Amygdala (tissue), 56 donors: ENCODE measurements at places on chromosomes 13 and 19.
A peak's percentile ranks its signal among the peaks of the same experiment; 100 is the strongest.

- no peak for DNase-seq
Measured at GRCh38 chr13:78121459-78122348, 203.1 kb upstream of the EDNRB start.

- peak; percentile 96 for DNase-seq
Measured at GRCh38 chr19:45691516-45692186, at the start of gene SNRPD2. TSS of gene SNRPD2 (minus strand) at chr19:45691953. CDS start at chr19:45691888, 65 bp downstream.

- DNase-seq: no peak
Measured at GRCh38 chr19:13981021-13981420, 25.1 kb downstream of the RFX1 start.

DNA sequence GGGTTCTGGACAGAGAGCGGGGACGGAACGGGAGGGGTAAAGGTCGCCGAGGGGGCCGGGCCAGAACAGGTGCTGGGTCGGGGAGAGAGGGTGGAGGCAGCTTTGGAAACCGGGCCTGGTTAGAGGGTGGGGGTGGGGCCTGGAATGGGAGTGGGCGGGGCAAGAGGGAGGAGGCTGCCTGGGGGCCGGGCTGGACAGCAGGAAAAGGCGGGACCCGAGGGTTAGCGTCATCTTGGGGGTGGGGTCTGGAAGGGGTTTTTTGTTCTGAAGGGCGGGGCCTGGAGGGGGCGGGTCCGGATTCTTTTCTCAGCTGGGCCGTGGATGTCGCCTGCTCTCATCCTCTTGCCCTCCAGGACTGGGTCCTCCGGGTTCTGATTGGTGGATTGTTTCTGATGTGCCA, 4.3 kb upstream of the ZNF813 start:
- peak; percentile 38 for DNase-seq

GRCh38 chr19:40178756-40179155, 12.5 kb upstream of the MAP3K10 start:
- no peak for DNase-seq

DNA sequence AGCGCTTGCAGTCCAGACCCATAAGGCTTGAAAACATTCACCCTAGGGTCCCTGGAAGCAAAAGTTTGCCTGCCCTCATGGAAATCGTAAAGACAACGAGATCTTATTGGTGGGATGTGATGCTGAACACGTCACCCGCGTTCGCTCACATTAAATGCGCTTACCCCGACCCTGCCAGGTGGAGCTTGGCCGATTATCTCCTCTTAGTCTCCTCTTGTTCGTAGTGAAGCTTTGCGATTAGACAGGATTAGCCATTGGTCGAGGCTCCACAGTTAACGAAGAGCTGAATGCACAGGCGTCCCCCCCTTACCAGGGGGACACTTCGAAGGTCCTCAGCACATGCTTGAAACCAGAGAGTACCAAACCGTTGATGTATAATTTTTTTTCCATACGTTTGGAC, 16.0 kb upstream of the KDM4B start:
- DNase-seq: no peak

GRCh38 chr13:99363949-99364348, 56.8 kb upstream of the GPR183 start:
- DNase-seq: no peak

- no peak for DNase-seq
Measured at GRCh38 chr13:94143624-94144350, 335.7 kb downstream of the DCT start.

- DNase-seq: no peak
Measured at GRCh38 chr13:53276265-53276664, 247.7 kb downstream of the OLFM4 start.

GRCh38 chr13:51800486-51800885, 3.5 kb downstream of the DHRS12 start:
- no peak for DNase-seq

GRCh38 chr13:100363874-100364273, 224.7 kb downstream of the GGACT start:
- no peak for DNase-seq

- DNase-seq: no peak
Measured at GRCh38 chr19:16369664-16370576, 45.3 kb downstream of the KLF2 start.

DNA sequence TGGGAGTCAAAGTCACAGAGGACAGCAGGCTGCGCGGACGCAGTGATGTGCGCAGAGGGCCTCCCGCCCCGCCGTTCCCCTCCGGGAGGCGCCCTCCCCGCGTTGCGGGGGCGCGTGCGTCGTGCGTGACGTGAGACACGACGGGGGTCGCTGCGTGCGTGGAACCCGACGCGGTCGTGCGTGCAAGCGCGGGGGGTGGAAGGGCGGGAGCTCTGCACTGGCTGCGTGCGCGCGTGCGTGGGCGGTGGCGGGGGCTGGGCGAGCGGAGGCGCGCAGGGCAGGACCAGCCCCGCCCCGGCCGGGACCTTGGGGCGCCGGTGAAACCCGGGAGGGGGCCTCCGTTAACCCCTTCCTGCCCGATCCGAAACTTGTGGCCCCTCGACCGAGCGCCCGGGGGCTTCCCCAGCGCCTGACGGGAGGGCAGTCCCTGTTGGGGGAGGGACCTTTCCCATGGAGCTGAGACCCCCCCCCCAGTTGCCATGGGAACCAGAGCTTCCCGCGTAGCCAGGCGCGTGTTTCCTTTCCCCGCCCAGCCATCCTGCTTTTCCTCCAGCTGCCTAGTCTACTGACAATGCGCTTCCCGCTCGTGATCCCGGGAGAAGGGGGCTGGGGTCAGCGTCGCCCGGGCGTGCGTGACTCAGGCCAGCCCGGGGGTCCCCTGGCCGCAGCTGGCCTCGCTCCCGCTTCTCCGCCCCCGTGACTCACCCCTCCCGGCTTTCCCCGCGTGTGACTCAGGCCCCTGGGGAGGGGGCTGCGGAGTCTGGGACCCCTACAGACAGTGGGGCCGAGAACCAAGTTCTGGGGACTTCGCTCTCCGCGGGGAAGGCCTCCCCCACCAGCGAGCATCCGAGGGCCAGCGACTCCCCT, 7.3 kb upstream of the HOOK2 start:
- peak; percentile 80 for DNase-seq

- peak; percentile 59 for DNase-seq
Measured at GRCh38 chr19:10602330-10603083, 15.4 kb upstream of the AP1M2 start.
